ENCODE measurements at places on chromosomes 16 and 17.

- DNase-seq, result peak; percentile 31
Measured at GRCh38 chr17:14699574-14700185, 398.8 kb downstream of the HS3ST3B1 start.

GRCh38 chr17:57597531-57598453, 147.3 kb downstream of the CCDC182 start:
- no peak for DNase-seq

DNA sequence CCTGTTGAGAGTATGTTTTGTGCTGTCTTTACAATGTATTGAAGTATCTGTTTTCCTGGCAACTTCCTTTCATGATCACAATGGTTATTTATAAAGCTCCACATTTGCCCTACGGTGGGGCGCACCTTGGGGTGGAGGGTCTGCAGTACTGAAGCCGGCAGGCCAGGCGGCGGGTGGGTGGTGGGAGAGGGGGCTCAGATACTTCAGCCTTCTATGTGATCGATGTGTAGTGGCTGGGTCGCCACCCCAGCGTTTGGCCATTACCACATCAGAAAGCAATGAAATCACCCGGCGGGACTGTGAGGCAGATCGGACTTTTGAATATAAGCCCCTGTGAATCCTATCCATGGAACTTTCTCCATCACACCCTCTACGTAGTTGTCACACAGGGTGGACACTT, 196.6 kb downstream of the FOXL1 start:
- DNase-seq, result no peak

DNA sequence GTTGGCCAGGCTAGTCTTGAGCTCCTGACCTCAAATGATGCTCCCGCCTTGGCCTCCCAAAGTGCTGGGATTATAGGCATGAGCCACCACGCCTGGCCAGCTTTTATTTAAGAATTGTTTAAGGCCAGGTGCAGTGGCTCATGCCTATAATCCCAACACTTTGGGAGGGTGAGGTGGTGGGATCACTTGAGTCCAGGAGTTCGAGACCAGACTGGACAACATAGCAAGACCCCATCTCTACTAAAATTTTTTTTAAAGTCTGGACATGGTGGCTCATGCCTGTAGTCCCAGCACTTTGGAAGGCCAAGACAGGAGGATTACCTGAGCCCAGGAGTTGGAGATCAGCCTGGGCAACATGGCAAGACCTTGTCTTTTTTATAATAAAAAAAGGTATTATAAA, 5.2 kb downstream of the PLXDC1 start:
- DNase-seq, result no peak

- DNase-seq, result no peak
Measured at GRCh38 chr16:57621521-57622271, 6.7 kb upstream of the ADGRG1 start.

DNA sequence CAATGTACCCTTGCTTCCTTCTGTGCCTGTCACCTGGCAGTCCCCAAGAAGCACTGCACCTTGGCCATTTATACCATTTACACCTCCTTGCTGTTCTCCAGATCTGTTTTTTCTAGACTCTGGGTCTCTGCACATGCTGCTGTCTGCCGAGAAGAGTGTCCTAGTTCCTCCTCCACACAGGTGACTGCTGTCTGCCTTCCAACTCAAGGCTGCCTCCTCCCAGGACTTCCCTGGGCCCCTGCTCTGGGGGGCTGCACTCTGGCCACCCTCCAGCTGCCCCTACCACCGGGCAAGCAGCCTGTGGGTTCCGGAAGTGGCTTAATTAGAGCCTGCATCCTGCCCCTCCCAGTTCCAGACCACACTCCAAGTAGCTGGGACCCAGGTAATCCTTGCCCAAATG, 5.7 kb upstream of the LIMD2 start:
- DNase-seq, result no peak

DNA sequence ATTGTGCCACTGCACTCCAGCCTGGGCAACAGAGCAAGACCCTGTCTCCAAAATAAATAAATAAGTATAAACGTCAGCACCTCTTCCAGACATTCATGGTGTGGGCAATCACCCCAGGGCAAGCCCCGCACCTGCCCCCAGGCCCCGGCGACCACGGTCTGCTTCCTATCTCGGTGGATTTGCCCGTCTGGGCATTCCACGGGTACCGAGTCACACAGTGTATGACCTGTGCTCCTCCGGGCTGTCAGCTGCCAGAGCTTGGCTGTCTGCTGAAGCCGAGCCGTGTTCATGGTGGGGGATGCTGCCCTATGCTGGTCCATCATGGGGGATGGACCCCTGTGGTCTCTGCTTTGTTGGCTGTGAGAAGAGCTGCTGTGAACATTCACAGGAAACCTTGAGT, 15.4 kb downstream of the CYBC1 start:
- no peak for DNase-seq

- DNase-seq, result no peak
Measured at GRCh38 chr16:50573947-50574744, 25.9 kb downstream of the NKD1 start.

DNA sequence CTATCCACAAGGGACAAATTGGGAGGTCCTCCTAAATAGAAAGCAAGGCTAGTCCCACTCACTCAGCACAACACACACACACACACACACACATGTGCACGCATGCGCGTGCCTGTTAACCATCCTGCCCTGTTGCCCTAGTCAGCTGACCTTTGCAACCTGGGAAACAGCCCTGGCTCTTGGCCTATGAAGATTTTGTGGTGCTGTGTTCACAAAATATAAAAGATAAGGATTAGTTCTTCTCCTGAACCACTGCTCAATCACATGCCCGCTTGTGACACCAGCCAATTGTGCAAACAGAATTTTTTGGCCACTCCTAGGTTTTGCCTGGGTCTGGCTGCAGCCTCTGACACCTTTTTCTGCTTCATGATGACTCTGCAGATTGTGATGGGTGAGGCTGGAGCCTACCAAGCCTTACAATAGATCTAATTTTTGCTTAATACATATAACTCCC, 3.3 kb upstream of the CES1 start:
- no peak for DNase-seq

DNA sequence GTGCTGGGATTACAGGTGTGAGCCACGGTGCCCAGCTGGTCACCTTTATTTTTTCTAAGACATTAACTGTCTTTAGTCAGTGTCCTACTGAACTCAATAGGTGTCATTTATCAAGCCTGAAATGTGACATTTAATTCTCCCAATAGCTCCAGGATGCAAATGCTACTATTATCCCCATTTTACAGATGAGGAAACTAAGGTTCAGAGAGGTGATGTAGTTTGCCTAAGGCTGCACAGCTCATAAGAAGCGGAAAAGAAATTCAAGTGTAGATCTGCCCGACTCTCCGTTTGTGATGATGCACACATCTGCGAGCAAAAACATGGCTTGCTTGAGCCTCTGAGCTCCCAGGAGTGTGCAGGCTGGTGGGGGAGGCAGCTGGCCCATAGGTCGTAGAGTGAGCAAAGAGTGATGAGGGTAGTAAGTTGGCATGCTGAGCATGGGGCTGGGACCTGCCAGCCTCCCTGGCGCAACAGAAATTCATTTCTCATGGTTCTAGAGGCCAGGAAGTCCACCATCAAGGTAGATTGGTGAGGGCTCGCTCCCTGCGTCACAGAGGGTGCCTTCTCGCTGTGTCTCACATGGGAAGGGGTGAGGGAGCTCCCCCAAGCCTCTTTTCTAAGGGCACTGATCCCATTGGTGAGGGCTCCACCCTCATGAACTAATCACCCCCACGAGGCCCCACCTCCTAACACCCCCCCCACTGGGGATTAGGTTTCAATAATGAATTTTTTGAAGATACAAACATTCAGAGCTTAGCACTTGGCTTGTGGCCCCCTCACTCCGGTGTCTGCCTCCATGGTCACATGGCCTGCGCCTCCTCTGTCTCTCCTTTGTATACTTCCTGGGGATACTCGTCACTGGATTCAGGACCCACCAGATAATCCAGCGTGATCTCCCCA, 141.5 kb upstream of the PLCG2 start:
- DNase-seq, result no peak

- DNase-seq, result no peak
Measured at GRCh38 chr16:57070424-57070823, 22.0 kb upstream of the CPNE2 start.

GRCh38 chr16:71626858-71627213, 852 bp downstream of the MARVELD3 start:
- no peak for DNase-seq

DNA sequence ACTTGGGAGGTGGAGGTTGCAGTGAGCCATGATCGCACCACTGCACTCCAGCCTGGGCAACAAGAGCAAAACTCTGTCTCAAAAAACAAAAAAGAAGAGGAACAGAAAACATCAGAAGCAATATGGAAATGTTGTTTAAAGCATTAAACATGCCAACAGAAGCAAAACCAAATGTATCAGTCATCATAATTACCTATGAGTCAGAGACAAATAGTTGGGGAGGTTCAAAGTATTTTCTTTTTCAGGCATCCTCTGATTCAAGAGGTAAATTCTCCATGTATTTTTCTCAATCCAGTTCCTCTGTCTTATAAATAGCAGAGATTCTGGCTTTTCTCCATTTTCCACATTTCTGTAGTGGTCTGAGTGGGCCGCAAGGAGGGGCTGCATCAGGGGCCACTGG, 2.1 kb upstream of the TM4SF5 start:
- DNase-seq, result no peak

GRCh38 chr16:30381291-30382041, 895 bp downstream of the SEPTIN1 start:
- no peak for DNase-seq

DNA sequence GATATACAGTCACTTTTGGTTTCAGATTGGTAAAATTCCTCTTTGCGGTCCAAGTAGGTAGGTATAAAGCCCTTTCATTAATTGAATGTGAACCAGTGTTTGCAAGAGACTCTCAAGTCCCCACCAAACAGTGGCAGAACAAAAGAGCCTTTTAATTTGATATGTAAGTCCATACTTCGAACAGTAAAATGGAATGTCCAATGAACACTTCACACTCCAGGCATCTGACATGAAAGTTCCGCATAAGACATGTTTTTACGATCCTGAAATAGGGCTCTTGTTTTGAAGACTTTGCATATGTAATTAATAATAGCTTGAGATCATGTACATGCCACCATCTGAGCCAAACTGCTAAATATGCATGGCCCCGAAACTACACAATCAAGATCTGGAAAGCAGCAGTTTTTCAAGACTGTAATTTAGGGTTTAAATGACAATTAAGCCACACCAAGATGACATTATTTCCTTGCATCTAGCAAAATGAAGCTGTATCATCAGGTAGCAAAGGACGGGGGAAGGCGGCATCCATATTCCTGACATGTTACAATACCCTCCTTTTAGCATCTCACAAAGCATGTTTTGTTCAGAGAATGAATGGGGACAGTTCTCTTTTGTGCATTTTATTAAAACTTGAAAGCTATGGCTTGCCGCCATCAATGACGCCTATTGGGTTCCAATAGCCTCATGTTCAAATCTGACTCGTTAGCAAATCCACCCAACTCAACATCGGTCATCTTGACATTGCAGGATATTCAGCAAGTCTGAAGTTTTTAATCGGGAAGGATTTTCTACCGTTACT, 39.4 kb downstream of the LITAF start:
- DNase-seq, result no peak

GRCh38 chr17:79272666-79273219, 198.1 kb downstream of the ENGASE start:
- no peak for DNase-seq

- peak; percentile 16 for DNase-seq
Measured at GRCh38 chr16:66740533-66740932, 10.9 kb downstream of the DYNC1LI2 start.

- no peak for DNase-seq
Measured at GRCh38 chr17:38942696-38943334, 17.4 kb downstream of the LASP1NB start.

DNA sequence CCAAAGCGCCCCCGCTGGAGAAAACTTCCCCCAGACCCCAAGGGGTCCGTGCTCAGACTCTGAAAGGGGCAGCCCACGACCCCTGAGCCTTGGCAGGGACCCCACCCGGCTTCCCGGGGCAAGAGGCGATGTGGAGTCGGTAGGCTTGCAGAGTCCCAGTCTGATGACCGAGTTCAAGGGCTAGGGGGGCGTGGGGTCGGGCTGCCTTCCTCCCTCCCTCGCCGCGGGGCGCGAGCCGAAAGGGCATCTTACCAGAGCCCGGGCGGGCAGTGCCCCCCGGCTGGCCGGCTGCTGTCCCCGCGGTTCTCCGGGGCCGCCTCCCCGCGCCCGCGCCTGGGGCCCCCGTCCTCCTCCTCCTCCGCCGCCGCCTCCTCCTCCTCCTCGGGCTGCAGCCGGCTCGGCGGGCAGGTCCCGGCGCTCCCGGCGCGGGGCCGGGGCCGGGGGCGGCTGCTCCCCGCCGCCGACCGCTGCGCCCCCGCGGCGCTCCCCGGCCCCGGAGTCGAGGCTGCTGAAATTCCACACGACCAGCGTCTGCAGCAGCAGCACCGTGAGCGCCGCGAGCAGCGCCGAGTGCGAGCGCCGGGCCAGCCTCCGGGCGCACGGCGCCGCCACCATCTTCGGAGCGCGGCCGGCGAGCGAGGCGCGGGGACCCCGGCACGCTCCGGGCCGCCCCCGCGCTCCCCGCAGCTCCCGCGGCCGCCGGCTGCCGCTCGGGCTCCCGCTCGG, 415 bp downstream of the XYLT1 start:
- no peak for DNase-seq

DNA sequence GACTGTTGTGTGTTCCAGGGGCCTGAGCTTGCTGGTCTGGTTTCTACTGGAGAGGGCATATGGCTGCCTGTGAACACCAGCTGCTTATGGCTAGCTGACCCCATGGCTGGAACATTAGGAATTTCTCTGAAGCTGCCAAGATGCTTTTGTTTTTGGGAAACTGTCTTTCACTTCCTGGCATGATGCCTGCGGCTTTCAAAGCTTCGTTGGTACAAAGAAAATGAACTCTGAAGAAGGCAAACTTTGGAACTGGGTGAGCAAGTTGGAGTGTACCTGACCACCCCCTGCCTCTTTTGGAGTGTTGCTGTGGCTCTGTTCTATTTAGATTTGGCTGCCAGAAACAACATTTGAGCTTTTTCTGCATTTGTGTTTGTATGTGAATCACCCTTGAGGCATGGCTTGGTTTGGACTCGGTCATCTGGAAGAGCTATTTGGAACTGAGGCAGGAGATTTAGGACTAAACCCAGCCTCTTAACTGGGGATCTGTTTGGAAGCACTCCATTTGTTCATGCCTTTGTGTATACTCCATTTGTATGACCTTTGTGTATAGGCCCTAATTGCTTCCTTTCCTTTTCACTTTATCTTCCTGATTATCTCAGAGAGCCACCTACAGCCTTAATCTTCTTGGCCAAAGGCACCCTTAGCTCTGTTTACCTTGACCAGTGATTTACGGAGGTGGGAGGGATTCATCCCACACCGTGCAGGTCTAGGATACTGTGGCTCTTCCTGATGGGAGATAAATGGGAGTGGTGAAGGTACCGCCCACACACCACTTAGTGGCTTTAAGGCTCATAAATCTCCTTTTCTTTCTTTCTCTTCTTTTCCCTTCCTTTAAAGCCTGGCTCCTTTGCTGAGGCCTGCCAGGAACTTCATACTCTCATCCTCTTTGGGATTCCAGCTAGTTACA, 7.3 kb upstream of the CPHXL start:
- no peak for DNase-seq

- DNase-seq, result no peak
Measured at GRCh38 chr17:29557739-29558116, 9.1 kb downstream of the ABHD15 start.

Data from epithelial cell of prostate (primary cell).